ENCODE measurements at places on chromosomes 16 and 17.

GRCh38 chr16:726438-727290, at the start of the genes CCDC78 and HAGHL:
CCDC78 (minus strand) TSS chr16:726443; CDS start chr16:726367, 76 bp downstream.
HAGHL (plus strand) TSS chr16:727106; CDS start chr16:727510, 404 bp downstream.
- peak within 1 kb of the TSS; percentile 76 for H3K4me3 ChIP-seq
- no peaks in the 10 kb centered on the region for H3K36me3 ChIP-seq
- peak; percentile 66 for DNase-seq

DNA sequence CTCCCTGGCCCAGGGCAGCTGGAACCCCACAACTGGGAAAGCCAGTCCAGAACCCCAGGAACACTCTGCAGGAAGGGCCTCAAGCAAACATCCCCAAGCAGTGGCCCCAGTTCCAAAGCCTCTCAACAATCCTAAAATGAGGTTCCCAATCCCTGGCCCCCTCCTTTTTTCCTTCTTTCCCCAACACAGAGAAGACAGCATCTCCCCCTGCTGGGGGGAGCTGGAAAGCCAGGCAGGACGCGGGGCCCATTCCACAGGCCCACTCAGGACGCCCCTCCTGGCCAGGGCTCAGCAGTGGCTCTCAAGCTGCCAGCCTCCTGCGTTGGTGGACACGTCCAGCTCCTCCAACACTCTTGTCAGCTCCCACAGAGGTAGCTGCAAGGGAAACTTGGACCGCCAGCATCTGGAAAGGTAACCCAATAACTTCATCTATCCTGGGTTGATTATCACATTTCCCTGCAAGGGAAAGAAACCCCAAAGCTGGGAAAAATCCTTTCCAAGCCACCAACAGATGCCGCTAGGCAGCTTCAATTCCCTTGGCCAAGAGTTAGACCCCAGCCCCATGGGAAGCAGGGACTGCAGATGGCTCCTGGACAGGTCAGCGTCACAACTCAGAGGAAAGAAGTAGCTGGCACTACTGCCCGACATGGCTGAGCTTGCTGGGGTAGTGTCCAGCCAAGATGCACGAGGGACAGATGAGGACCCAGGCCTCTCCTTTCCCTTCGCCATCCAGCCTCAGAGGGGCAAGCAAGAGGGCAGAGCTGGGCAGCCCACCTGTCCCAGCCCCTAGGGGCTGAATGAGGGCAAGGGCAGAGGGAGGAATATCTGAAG, 7.6 kb downstream of the HDAC5 start:
- H3K4me3 ChIP-seq, result no peak overlapping the region
- peaks cover 90% of the 10 kb centered on the region for H3K4me1 ChIP-seq
- H3K36me3 ChIP-seq, result no peaks in the 10 kb centered on the region
- no peak for DNase-seq
- H3K27me3 ChIP-seq, result no peaks in the 10 kb centered on the region
- H3K27ac ChIP-seq, result no peak overlapping the region

DNA sequence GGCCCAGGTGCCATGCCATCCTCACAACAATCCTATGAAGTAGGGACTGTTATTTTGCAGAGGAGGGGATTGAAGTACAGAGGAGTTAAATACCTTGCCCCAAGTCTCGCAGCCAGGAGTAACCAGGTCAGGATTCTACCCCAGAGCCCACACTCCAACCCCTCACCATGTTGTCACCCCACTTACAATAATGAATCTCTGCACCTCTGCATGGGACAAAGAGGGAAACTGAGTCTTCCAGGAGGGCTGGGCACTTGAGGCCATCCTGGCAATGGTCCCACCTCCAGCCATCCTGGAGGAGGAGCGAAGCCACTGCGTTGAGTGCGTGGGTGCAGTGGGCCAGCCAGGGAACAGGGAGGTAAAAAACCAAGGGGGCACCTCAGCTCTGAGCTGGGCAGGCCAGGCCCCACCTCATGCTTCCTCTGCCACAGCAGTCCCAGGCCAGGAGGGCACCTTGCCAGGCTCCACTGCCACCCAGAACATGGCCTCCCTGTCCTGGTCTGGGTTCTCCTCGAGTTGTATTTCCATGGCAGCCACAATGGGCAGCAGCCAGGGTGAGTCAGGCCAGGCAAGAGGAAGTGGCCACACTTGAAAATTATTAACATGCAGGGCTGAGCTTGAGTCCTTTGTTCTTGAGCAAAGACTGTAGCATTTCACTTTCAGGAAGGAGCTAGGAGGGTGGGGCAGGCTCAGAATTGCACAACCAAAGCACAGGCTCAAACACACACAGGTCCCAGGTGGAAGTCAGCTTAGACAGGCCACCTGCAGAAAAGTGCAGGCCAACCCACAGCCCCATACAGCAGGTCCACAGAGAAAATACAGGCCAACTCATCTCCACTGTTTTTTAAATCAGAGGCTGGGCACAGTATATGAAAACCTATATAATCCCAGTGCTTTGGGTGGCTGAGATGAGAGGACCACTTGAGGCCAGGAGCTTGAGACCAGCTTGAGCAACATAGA, 52.1 kb downstream of the CUEDC1 start:
- H3K27me3 ChIP-seq, result no peaks in the 10 kb centered on the region
- no peaks in the 10 kb centered on the region for H3K36me3 ChIP-seq
- no peak overlapping the region for H3K27ac ChIP-seq
- no peak overlapping the region for H3K4me3 ChIP-seq
- DNase-seq, result no peak

- no peaks in the 10 kb centered on the region for H3K36me3 ChIP-seq
- H3K4me3 ChIP-seq, result no peak overlapping the region
- H3K27ac ChIP-seq, result no peak overlapping the region
- peaks cover 14% of the 10 kb centered on the region for H3K27me3 ChIP-seq
Measured at GRCh38 chr16:77571115-77571862, 136.5 kb upstream of the ADAMTS18 start.

GRCh38 chr17:29718446-29719039, 95.8 kb upstream of the CORO6 start:
- peaks cover 51% of the 10 kb centered on the region for H3K4me1 ChIP-seq
- no peak overlapping the region for H3K4me3 ChIP-seq
- H3K27ac ChIP-seq, result peak overlapping the region; percentile 61
- no peak for DNase-seq

- H3K4me3 ChIP-seq, result no peak overlapping the region
- peaks cover 46% of the 10 kb centered on the region for H3K27me3 ChIP-seq
- no peak for DNase-seq
- no peak overlapping the region for H3K27ac ChIP-seq
Measured at GRCh38 chr17:51778842-51779241, 379.7 kb downstream of the CA10 start.

DNA sequence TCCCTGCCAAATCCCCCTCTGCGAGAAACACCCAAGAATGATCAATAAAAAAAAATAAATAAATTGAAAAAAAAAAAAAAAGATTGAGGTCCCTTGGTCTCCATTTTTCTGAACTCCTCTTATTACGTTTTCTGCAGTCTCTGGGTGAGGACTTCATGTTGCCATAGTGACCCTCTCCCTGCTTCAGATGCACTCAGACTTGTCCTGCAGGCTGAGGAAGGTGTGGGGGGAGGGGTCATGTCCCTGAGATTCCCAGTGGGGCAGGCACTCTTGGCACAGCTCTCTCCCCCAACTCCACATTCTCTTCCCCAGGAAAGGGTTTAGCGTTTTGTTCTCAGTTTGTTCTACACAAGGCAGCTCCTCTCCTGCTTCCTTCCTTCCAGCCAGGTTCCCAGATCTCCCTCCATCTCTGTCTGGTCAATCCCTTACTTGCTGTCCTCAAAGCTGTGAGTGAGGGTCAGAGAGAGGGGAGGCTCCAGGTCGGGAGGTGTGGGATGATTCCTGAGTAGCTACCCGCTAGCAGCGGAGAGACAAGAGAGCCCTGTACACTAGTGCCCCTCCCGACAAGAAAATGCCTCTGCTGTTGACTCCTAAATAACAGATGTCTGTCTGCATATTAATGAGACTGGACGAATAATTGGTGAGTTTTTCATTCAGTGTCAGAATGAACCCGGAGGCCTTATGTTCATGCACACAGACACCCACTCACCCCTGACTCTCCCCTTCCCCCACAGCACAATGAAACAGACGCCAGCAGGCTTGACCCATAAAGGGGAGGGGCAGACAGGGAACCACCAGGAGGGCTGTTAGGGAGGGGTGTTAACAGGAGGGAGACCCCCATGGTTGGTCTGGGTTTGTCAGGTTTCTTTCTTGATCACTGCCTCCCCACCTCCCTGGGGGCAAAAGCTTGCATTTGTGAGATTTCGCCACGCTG, 9.2 kb downstream of the RND2 start:
- no peak overlapping the region for H3K27ac ChIP-seq
- no peak for DNase-seq
- no peaks in the 10 kb centered on the region for H3K27me3 ChIP-seq
- no peak overlapping the region for H3K4me3 ChIP-seq
- no peaks in the 10 kb centered on the region for H3K36me3 ChIP-seq

- peaks cover 12% of the 10 kb centered on the region for H3K4me1 ChIP-seq
- no peaks in the 10 kb centered on the region for H3K36me3 ChIP-seq
- H3K4me3 ChIP-seq, result no peak overlapping the region
- H3K27me3 ChIP-seq, result no peaks in the 10 kb centered on the region
- H3K27ac ChIP-seq, result no peak overlapping the region
- DNase-seq, result no peak
Measured at GRCh38 chr17:18850679-18851078, 7.3 kb upstream of the PRPSAP2 start.

GRCh38 chr17:77128896-77129567, 11.7 kb upstream of the SEC14L1 start:
- peak overlapping the region; percentile 94 for H3K27ac ChIP-seq
- H3K4me1 ChIP-seq, result peaks cover 12% of the 10 kb centered on the region
- peak overlapping the region; percentile 52 for H3K4me3 ChIP-seq
- no peak for DNase-seq
- H3K27me3 ChIP-seq, result no peaks in the 10 kb centered on the region

GRCh38 chr16:1123525-1124230, 27.6 kb upstream of the C1QTNF8 start:
- no peaks in the 10 kb centered on the region for H3K27me3 ChIP-seq
- DNase-seq, result no peak
- no peak overlapping the region for H3K4me3 ChIP-seq
- no peaks in the 10 kb centered on the region for H3K36me3 ChIP-seq
- peaks cover 2% of the 10 kb centered on the region for H3K4me1 ChIP-seq
- no peak overlapping the region for H3K27ac ChIP-seq

- H3K27ac ChIP-seq, result peak overlapping the region; percentile 91
- no peaks in the 10 kb centered on the region for H3K36me3 ChIP-seq
- peaks cover 66% of the 10 kb centered on the region for H3K4me1 ChIP-seq
- no peaks in the 10 kb centered on the region for H3K27me3 ChIP-seq
- no peak for DNase-seq
Measured at GRCh38 chr17:17737961-17738894, 57.0 kb downstream of the RAI1 start.

GRCh38 chr16:67040166-67040565, 11.2 kb downstream of the CBFB start:
- H3K4me3 ChIP-seq, result no peak overlapping the region
- no peak overlapping the region for H3K27ac ChIP-seq

GRCh38 chr16:27722207-27722606, 172.3 kb downstream of the KATNIP start:
- DNase-seq, result no peak
- H3K27me3 ChIP-seq, result no peaks in the 10 kb centered on the region
- H3K4me1 ChIP-seq, result no peaks in the 10 kb centered on the region
- no peak overlapping the region for H3K4me3 ChIP-seq
- H3K36me3 ChIP-seq, result peaks cover 29% of the 10 kb centered on the region

DNA sequence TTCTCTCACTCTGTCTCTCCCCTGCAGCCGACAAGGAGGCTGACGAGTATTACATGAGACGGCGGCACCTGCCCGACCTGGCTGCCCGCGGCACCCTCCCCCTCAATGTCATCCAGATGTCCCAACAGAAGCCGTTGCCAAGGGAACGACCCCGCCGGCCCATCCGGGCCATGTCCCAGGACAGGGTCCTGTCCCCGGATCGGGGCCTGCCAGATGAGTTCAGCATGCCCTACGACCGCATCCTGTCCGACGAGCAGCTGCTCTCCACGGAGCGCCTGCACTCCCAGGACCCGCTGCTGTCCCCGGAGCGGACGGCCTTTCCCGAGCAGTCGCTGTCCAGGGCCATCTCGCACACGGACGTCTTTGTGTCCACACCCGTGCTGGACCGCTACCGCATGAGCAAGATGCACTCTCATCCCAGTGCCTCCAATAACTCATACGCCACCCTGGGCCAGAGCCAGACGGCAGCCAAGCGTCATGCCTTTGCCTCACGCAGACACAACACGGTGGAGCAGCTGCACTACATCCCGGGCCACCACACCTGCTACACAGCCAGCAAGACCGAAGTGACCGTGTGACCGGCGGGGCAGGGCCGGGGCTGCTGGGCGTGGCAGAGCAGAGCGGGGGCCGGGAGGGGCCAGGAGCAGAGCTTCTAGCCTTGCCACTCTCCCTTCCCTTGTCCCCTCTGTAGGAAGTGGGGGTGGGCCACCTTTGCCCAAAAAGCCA, 40.4 kb upstream of the DNAH9 start:
- H3K27me3 ChIP-seq, result peaks cover 10% of the 10 kb centered on the region
- H3K4me1 ChIP-seq, result no peaks in the 10 kb centered on the region
- H3K4me3 ChIP-seq, result no peak overlapping the region
- H3K27ac ChIP-seq, result no peak overlapping the region

GRCh38 chr16:68644715-68645493, at the start of gene CDH3:
CDH3 (plus strand) TSS chr16:68645310; CDS start chr16:68645380, 70 bp downstream.
- H3K36me3 ChIP-seq, result no peaks in the 10 kb centered on the region
- H3K4me3 ChIP-seq, result peak within 1 kb of the TSS; percentile 75

DNA sequence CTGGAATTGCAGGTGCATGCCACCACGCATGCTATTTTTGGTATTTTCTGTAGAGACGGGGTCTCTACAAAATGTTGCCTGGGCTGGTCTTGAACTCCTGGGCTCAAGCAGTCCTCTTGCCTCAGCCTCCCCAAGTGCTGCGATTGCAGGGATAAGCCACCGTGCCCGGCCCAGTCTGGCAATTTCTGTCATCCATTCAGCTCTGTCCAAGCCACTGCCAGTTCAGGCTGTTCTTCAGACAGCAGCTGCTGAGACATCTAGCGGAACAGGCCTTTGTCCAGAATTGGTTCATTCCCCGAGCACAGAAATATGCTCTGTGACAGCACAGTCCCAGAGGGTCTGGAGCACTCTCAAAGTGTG, 5.4 kb downstream of the SLC47A1 start:
- no peaks in the 10 kb centered on the region for H3K36me3 ChIP-seq
- DNase-seq, result no peak
- H3K4me3 ChIP-seq, result no peak overlapping the region
- peaks cover 9% of the 10 kb centered on the region for H3K4me1 ChIP-seq
- no peak overlapping the region for H3K27ac ChIP-seq
- peaks cover 20% of the 10 kb centered on the region for H3K27me3 ChIP-seq

- no peak for DNase-seq
- H3K27me3 ChIP-seq, result peaks cover 5% of the 10 kb centered on the region
- peaks cover 11% of the 10 kb centered on the region for H3K4me1 ChIP-seq
- H3K27ac ChIP-seq, result peak overlapping the region; percentile 52
- H3K36me3 ChIP-seq, result no peaks in the 10 kb centered on the region
- no peak overlapping the region for H3K4me3 ChIP-seq
Measured at GRCh38 chr17:8338753-8339140, 893 bp upstream of the ODF4 start.

- no peaks in the 10 kb centered on the region for H3K27me3 ChIP-seq
- no peaks in the 10 kb centered on the region for H3K36me3 ChIP-seq
- H3K4me3 ChIP-seq, result peak overlapping the region; percentile 92
- H3K27ac ChIP-seq, result no peak overlapping the region
Measured at GRCh38 chr17:76140661-76141211, 309 bp downstream of the FOXJ1 start.

All from naive thymus-derived CD8-positive, alpha-beta T cell (primary cell).